NCI-H774 (cell line): ENCODE measurements at places on chromosomes 6 and 20.

GRCh38 chr20:62156592-62157386 lies 13.2 kb downstream of the SS18L1 start:
- no peak for DNase-seq

GRCh38 chr20:33481431-33481941 lies 8.4 kb upstream of the CBFA2T2 start:
- DNase-seq = no peak

GRCh38 chr6:43215066-43215465 lies 14.2 kb downstream of the DNPH1 start:
- DNase-seq = no peak

- DNase-seq = no peak
Observed at GRCh38 chr20:47708140-47708807, 77.0 kb downstream of the SULF2 start.

DNA sequence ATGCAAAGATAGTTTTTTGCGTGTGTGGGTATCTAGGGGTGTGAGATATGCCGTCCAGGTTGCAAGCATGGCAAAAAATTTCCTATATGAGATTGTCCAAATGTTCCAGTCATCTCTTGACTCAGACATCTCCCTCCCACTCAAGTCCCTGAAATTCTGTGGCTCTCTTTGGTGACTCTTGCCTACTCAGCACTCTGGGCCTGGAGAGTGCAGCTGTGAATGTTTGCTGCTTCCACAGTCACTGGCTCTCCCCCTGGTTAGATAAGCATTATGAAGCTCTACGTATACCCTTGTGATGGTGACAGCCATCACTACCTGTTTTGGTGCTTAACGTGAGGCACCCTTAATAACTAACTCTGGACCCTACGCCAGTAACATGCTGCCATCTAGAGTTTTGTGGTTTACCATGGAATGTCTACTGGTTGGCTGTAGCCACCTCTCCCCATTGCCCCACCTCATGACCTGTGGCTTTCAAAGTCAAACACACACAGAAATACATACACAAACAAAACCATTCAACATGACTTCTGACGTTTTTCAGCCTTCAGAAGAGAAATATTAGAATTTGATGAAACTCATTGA lies 621.9 kb upstream of the CITED2 start:
- DNase-seq = no peak

- no peak for DNase-seq
Observed at GRCh38 chr6:152815230-152815872, 64.8 kb downstream of the VIP start.

GRCh38 chr20:54102543-54102942 lies 32.1 kb upstream of the BCAS1 start:
- DNase-seq = no peak

- DNase-seq = no peak
Observed at GRCh38 chr20:63056236-63057170, 49.7 kb upstream of the BHLHE23 start.

DNA sequence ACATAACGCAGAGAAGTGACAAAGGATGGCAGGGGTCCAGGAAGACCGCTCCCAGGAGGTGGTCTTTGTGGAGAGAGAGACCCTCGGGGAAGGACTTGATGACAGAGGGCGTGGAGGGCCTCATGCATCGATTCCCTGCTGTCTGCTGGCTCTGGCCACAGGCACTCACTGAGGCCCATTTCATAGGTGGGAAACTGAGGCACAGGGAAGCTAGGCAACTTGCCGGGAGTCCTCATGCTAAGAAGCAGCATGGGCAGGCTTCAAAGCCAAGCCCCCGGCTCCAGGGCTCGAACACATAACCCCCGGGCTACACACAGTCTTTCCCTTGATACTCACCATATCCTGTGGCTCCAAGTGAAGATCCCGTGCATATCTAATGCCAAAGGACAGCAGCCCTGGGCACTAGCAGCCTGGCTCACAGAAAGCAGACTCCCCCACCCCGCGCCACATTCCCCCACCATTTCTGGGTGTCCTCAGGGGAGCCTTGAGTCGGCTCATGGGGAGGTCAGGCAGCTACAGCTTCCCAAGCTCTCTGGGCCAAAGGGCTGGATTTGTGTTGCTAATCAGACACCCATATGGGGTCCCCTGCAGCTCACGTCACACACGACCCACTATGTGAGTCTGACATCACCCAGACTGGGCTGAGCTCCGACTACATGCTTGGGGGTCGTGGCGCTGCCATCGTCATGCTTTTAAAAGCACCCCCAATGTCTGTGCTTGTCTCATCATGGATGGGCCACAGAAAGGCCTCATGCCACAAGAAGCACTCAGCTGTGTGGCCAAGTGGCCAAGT lies 130.9 kb upstream of the PMEPA1 start:
- DNase-seq = no peak

- DNase-seq = no peak
Observed at GRCh38 chr6:161727083-161727833, 453.4 kb upstream of the AGPAT4 start.

DNA sequence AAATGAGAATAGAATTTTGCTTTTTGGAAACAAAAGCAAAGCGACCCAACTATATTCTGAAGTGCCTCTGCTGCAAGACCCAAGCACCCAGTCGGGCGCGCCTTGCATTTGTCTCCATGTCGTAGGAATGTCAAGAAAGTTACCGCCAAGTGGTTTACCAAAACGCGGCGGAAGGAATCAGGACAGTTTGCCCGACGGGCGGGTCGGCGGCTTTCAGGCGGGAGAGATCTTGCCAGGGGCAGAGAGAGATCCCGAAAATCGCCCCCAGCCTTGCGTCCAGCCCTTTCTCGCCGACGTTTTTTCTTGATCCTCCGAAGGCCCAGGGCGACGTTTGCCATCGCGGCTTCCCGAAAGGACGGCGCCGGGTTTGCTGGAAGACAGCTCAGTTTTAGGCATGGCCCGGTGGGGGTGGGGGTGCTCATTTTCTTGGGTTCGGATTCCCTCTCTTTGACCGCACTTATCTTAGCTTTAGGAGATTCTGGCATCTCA lies 4.0 kb upstream of the LIN28B start:
- DNase-seq = no peak

- no peak for DNase-seq
Observed at GRCh38 chr20:9496155-9496554, 18.2 kb upstream of the LAMP5 start.

DNA sequence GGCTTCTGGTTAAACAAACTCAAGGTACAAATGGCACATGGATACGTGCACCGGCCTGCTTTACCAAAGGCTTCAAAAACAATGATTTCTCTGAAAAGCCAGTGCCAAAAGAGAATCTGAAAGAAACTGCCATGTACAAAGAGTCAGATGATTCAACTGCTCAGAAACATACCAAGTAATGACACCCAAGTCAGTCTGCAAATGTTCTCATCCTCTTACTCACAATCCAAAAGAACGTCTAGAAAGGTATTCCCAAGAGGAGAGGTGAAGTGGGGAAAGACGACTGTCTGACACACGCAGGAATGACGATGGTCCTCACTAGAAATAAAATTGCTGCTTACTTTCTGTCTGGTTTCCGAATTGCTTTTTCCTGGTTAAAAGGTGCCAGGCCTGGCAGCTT lies 52.9 kb downstream of the NFATC2 start:
- DNase-seq = no peak

DNA sequence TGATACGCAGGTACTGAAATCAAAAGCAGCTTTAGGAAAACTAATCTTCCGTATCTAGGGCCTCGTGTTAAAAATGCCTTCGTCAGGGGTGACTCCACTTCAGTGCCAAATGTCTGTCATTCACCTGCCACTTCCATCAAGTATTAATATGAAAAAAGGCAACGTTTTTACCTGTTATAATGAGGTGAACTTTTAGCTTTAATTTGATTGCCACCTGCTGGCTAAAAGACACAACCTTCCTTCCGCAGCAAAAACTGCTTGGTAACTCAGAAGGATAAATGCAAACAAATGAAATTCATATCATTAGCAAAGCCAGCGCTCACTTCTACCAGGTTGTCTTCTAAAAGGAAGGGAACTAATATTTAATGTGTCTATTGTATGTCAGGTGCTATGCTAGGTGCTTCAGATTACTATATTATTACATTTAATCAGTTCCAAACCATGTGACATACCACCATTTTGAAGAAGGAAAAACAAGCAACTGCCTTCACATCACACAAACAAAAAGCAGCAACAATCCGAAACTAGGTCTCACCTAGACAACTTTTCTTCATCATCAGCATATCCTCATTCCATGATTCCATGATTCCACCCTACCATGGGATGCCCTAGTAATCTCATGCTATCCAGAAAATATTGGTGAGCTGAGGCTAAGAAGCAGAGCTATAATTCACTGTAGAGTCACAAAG lies 20.6 kb upstream of the ARHGAP18 start:
- DNase-seq = peak; percentile 27

DNA sequence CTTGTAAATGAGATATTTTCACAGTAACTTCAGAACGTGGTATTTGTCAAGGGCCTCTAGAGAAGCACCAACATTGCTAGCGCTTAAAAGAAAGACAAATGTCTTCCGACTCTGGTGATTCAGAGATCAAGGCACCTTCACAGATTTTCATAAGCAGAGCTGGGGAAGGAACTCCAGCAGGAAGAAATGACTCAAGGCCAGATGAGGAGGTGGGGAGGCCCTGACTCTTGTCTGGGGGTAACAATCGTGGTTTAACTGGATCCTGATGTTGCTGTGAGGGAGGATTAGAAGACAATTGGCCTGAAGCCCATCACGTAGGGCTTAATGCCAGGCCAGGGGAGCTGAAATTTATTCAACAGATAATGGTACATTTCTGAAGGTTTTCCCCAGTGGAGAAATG lies 122.9 kb upstream of the QKI start:
- DNase-seq = no peak

DNA sequence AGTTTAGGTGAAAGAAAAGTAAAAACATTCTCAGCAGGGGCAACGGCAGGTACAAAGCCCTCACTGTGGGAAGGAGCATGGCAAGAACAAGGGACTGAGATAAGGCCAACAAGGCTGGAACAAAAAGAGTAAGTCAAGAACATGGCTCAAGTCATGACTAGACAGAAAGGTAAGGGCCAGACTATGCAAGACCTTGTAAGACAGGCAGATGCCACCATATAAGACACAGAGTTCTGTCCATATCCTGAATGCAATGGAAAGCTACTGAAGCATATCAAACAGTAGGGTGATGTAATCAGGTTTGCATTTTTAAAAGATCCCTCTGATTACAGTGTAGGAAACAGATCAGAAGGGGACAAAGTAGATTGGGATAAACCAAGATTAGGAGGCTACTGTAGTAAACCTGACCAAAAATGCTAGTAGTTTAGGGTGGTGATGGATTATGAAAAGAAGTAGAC lies 5.5 kb downstream of the REV3L start:
- DNase-seq = no peak

- DNase-seq = no peak
Observed at GRCh38 chr20:8646033-8646441, 422.9 kb upstream of the PLCB4 start.

- no peak for DNase-seq
Observed at GRCh38 chr20:34296468-34296867, 6.7 kb downstream of the AHCY start.

- DNase-seq = peak; percentile 97
Observed at GRCh38 chr6:114577109-114577508, 234.3 kb upstream of the HS3ST5 start.

- DNase-seq = no peak
Observed at GRCh38 chr20:60297649-60298048, 339.4 kb downstream of the CDH26 start.

- no peak for DNase-seq
Observed at GRCh38 chr6:131640100-131640499, 3.0 kb downstream of the ENPP3 start.

DNA sequence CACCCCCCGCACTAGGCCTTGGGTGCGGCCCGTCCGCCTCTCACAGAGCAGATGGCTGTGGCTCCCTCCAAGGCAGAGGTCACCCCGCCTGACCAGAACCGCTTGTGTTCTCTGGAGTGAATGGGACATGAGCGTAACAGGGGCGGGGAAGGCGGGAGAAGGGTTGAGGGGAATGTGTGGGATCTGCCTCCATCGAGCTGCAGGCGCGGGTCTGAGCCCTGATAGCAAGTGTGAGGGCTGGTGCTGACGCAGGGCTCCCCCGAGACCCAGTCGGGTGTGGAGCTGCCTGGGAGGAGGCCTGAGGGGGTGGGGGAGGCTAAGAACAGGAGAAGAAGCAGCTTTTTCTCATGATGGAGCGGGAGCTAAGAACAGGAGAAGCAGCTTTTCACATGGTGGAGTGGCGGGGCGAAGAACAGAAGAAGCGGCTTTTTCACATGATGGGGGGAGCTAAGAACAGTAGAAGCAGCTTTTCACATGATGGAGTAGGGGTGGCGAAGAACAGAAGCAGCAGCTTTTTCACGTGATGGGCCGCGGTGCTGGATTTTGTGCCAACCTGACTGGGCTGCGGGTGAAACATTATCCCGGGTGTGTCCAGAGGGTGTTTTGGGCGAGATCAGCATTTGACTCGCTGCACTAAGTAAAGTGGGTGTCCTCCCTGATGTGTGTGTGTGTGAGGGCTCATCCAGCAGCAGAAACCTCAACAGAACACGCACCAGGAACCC lies 169.3 kb downstream of the TTLL2 start:
- DNase-seq = no peak

DNA sequence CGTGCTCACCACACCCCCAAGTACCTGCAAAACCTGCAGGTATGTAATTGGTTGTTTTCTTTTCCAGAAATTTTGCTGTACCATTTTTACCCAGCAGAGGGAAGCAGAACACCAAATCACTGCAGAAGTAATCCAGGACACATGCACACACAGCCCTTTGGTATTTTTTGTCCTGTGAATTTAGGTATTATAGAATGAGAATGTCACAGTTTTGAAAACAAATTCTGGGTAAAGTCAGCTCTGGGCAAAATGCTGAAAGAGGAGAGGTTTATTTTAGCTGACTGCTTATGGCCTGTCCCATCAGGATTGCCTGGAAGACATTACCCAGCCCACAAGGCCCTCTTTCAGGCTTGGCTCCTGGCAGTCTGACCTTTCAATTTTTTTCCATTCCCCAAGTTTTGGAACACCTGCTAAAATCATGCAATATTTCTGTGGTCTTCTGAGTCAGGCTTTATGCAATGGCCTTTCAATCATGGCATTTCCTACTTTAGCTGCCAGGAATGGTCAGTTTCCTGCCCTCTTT lies 3.5 kb upstream of the EFHC1 start:
- peak; percentile 64 for DNase-seq

DNA sequence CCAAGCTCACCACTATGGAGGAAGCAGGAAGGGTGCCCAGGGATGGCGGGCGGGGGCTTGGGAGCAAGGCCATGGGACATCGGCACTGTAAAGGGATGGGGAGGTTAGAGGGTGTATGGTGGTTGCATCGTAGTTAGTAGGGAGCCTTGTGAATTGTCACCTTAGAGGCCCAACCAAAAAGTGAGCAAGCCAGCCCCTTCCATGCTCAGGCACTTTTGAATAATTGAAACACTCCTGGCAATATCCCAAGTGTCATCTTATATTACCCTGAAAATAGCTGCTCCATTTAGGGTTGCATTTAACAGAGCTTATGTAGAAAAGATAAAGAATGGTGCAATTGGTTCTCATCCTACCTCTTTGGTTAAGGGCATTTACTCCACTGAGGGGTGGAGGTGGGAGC lies 169.2 kb downstream of the SAMD5 start:
- DNase-seq = no peak
